ENCODE measurements at places on chromosomes 2 and 18.

GRCh38 chr2:5942204-5942603 is 250.0 kb downstream of the SOX11 start:
- no peak for DNase-seq

GRCh38 chr2:108573061-108573460 is 38.8 kb downstream of the LIMS1 start:
- no peak for DNase-seq

- no peak for DNase-seq
These were observed 32.1 kb downstream of the TRAK2 start for GRCh38 chr2:201419057-201419635.

GRCh38 chr2:45739796-45740485 is 88.5 kb downstream of the PRKCE start:
- DNase-seq, result no peak

DNA sequence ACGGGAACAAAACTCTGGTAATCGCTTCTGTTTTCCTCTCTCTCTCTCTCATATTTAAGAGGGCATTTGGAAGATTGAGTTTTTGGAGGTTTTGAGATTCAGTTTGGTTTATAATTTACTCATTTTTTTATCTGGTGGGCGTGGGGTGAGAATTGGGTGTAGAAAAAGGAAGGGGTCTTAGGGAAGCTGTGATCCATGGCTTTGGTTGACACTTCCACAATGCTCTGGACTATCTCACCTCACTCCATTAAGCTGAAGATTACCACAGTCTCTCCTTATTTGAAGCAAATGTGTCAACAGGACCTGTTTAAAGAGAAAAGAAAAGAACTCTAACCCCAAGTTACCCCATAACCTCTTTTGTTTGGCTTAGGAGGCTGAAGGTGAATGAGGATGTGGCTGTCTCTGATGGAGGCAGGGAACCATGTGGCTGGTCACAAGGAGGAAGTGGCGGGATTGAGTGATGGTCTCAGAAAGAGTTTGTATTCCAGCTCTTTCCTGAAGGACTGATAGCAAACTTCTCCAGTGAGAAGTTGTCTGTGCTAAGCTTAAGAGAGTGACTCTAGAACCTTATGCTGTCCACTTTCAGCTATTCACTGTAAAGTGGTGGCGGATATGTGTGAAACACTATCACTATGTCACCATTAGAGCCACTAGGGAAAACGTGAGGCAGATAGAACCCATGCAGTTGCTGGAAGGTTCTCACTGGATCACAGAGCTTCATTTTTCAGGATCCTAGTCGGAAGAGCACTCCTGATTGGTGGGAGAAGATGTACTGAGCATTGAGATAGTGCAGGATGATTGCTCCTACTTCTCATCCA is 934 bp downstream of the ZNF804A start:
- no peak for DNase-seq

DNA sequence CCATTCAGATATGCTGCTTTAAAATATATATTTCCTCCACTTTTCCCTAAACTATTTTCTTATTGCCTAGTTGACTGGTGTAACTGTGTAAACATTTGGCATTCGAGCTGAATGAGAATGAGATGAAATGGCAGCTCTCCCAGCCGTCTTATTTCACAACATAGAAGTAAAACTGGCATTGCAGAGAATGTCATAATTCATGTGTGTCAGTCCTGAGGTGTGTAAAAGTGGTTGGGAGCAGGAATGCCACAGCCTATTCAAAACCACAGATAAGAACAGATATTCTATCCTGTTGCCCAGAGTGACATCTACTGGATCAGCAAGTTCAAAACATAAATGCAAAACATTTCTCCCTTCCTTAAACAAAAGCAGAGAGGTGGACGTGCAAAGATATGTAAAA is 565.5 kb upstream of the CHAC2 start:
- no peak for DNase-seq

- DNase-seq, result no peak
These were observed 38.7 kb downstream of the COLEC12 start for GRCh38 chr18:461762-462161.

- DNase-seq, result no peak
These were observed 131.2 kb downstream of the THADA start for GRCh38 chr2:43464590-43464989.

- no peak for DNase-seq
These were observed 24.9 kb downstream of the CERS6 start for GRCh38 chr2:168480825-168481585.

DNA sequence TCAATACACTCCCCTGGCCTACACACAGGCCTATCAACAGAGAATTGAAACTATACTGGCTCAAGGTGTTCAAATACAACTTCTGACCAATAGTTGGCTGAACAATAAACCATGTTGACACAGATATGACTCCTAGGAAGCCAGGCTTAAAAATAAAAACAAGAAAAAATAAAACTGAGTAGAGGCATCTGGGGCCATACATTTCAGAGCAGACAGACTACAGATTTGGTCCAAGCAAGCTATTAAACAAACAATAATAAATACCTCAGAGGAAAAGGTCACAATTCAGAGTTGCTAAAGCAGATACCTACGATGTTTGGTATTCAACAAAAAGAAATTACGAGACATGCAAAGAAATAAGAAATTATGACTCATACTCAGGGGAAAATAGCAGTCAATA is 132.8 kb upstream of the ACVR2A start:
- no peak for DNase-seq

DNA sequence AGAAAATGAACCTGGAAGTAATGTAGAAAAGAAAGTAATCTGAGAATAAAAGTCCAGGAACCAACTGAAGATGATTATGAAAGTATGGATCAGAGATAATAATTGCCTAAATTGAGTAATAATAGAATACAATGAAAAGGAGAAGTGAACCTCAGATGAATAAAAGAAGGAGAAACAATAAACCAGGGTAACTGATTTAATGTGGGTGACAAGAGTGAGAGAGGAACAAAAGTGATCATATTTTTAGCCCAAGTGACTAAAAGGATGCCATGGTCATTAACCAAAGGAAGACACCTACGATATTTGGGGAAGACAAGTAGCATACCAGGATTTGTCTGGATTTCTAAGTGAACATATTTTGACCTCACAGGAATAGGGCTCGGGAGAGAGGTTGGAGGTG is 600.6 kb downstream of the RNF144A start:
- no peak for DNase-seq

DNA sequence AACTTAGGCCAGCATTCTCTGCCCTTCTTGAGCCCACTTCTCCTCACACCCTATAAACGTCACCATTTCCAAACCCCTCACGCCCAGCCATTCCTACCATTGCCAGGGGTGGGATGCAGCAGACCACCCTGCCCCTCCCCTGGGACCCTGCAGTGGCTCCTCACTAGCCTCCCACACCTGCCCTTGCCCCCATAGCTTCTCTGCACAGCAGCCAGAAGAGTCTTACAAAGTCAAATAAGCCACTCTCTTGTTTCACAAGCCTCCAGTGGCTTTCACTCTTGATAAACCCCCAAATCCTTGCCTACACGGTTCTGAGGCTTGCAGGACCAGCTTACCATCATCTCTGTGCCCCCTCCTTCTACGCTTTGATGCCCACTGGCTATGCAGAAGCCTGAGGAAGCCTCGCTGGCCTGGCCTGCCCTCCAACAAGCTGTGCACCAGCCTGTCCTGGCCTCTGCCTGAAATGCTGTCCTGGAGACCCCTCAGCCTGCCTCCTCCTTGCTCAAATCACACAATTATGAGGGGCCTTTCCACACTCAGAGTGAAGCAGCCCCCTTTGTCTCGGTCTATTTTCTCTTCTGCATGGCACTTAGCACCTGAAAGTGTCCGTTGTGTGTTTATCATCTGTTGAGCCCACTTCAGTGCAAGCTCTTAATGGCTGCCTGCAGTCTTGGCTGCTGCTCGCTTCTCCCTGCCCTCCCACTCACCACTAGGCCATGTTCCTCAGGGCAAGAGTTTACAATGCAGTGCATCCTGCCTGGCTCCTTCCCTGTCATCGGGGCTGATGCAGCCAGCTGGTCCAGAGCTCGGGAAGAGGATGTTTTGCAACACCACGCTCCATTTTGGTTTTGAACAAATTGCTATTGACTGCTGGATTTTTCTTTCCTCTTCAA is 82.6 kb upstream of the RGPD5 start:
- no peak for DNase-seq

- DNase-seq, result no peak
These were observed 278.7 kb downstream of the GULP1 start for GRCh38 chr2:188570370-188570769.

GRCh38 chr2:173982918-173983317 is 17.7 kb upstream of the SP3 start:
- no peak for DNase-seq

DNA sequence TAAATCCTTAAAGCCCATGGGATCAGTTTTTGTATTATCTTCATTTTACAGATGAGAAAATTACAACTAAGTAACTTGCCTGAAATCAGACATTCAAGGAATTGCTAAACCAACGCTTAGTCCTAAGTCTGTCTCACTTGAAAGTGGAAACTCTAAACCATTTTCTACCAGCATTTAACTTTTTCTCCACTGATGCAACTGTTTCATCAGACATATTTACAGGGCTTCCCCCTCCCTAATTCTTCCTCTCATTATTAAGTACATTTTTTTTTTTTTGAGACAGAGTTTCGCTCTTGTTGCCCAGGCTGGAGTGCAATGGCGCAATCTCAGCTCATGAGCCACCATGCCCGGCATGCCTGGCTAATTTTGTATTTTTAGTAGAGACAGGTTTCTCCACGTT is 88.6 kb downstream of the ACVR1C start:
- no peak for DNase-seq

DNA sequence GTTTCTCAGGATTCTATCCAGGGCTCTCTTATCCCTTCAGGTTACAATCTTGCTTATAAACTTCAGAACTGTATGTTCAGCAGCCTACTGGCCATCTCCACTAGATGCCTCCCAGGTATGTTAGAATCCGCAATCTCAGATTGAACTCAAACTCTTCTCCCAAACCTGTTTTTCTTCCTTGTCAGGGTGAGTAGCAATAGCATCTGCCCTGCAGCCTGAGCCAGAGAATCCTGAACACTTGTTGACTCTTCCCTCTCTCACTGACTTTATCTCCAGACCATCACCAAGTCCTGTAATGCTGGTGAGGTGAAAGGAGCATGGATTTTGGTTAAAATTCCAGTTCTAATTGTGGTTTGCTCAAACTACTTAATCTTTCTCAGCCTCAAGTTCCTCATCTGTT is 82.6 kb upstream of the ALPP start:
- no peak for DNase-seq

GRCh38 chr2:8238521-8239230 is 443.2 kb upstream of the ID2 start:
- DNase-seq, result no peak

DNA sequence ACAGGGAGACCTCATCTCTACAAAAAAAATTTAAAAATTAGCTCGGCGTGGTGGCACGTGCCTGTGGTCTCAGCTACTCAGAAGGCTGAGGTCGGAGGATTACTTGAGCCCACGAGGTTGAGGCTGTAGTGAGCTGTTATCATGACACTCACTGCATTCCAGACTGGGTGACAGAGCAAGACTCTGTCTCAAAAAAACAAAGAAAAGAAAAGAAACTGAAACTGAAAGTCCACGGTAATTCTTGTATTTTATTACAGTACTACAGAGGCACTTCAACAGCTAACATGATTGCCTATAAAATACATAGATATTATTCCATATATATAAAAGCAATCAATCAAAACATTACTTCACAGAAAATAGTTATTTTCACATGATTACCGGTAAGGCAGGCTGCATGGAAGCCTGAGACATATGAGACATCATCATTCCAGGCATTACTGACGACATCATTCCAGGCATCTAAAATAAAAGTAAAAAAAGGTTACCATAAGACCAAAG is 23.1 kb downstream of the PRPF40A start:
- no peak for DNase-seq

- no peak for DNase-seq
These were observed 105.9 kb downstream of the NAT8 start for GRCh38 chr2:73536133-73536840.

Measured in stimulated activated CD8-positive, alpha-beta memory T cell treated with anti-CD3 and anti-CD28 coated beads, Interleukin-2, amount 100 ng/mL, for 1 hour (primary cell).